ENCODE measurements at places on chromosomes 12 and 14. TPM values are rescaled to one million over a fixed set of nuclear protein-coding genes. Genes with fewer than 3 reads are reported as not detected.
A peak's percentile ranks its signal among the peaks of the same experiment; 100 is the strongest.

DNA sequence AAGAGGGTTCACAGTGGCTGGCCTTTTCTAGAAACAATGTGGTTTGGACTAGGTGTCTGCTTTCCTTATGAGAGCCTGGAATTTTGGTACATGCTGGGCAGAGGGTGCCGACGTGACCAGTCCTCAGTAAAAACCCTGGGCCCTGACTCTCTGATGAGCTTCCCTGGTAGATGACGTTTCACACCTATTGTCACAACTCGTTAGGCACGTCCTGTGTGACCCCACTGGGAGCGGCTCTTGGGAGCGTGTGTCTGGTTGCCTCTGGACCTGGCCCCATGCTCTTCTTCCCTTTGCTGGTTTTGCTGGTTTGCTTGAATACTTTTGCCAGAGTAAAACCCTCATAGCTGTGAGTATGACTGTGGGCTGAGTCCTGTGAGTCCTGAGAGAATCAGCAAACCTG, 136.9 kb downstream of the RIMBP2 start:
- H3K27me3 ChIP-seq: no peaks in the 10 kb centered on the region
- H3K4me3 ChIP-seq: no peak overlapping the region
- no peaks in the 10 kb centered on the region for H3K36me3 ChIP-seq
- no peaks in the 10 kb centered on the region for H3K4me1 ChIP-seq

DNA sequence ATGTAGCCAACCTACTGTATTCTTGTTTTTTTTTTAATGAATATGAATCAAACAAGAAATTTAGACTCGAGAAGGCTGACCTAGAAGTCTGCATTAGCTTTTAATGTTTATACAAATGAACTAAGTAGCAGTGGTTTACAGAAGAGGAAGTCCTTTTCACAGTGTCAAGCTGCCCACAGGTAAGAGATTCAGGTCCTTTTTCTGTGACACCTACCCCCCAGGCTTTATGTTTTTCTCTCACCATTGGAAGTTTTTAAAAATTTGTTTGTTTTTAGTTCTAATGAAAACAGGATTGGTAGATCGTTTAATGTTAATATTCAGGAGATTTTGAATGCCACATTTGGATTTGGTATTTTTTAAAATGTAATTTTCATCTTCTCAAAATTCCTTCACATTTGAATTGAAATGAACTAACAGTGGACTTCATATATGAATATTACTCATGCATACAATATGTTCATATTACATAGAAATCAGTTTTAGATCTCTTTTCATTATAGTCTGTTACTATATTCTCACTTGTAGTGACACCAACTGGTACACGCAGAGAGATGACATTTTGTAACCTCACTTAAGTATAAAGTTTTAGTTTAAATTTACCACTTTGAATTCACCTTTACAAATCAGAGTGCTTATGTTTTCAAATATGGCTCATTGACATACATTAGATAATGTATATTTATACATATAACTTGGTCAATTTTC, 29.7 kb downstream of the ATF7IP start:
- H3K27ac ChIP-seq: peak overlapping the region; percentile 51
- H3K27me3 ChIP-seq: no peaks in the 10 kb centered on the region
- no peak overlapping the region for H3K4me3 ChIP-seq
- H3K36me3 ChIP-seq: no peaks in the 10 kb centered on the region
- no peak for DNase-seq
- peaks cover 35% of the 10 kb centered on the region for H3K4me1 ChIP-seq

- peak overlapping the region; percentile 46 for H3K27ac ChIP-seq
- peaks cover 24% of the 10 kb centered on the region for H3K4me1 ChIP-seq
- no peaks in the 10 kb centered on the region for H3K27me3 ChIP-seq
- H3K4me3 ChIP-seq: no peak overlapping the region
- H3K36me3 ChIP-seq: no peaks in the 10 kb centered on the region
Observed at GRCh38 chr12:49961993-49962764, 507 bp downstream of the AQP5 start.

GRCh38 chr12:42612231-42612613, 22.7 kb upstream of the PRICKLE1 start:
- H3K4me3 ChIP-seq: no peak overlapping the region
- H3K4me1 ChIP-seq: no peaks in the 10 kb centered on the region
- DNase-seq: no peak
- no peaks in the 10 kb centered on the region for H3K36me3 ChIP-seq
- H3K27me3 ChIP-seq: no peaks in the 10 kb centered on the region
- no peak overlapping the region for H3K27ac ChIP-seq

The CARMIL3 gene
- total RNA-seq: 0.63 TPM

The USP5 gene
- total RNA-seq: 62.6 TPM

The SLC25A47 gene
- total RNA-seq: not detected

DNA sequence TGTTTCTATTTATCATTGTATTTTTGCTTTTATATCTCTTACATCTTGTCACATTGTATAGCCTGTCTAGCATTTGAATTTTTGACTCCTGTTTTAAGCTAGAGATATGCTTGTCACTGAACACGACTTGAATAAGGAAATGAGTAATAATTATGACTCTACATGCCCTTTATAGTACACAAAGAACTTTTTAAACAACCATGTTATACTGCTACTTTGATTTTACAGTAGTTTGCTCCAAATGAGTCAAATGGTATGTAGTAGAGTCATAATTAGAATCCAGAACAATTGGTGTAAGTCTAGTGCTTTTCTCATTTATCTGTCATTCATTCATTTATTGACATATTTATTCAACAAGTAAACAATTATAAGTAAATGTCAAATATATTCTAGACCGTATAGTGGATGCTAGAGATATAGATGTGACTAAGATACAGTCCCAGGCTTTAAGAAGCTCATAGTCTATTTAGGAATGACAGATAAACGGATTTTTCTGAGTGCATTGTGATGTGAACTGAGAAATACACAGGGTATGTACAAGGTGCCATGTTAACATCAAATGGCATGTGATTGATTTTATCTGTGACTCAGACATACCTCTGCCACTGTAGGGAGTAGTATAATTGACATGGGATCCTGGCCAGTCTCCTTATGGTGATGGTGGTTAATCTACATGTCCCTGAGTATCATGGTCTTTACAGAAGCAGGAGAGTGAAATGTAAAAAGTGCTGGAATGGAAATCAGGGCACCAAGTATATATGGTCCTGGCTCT, 799.7 kb downstream of the DIO2 start:
- no peak overlapping the region for H3K27ac ChIP-seq
- no peaks in the 10 kb centered on the region for H3K4me1 ChIP-seq
- no peak for DNase-seq
- no peaks in the 10 kb centered on the region for H3K27me3 ChIP-seq

The SLCO1A2 gene
- total RNA-seq: 0.22 TPM

The TUBA1A gene
- 32.0 TPM for total RNA-seq

DNA sequence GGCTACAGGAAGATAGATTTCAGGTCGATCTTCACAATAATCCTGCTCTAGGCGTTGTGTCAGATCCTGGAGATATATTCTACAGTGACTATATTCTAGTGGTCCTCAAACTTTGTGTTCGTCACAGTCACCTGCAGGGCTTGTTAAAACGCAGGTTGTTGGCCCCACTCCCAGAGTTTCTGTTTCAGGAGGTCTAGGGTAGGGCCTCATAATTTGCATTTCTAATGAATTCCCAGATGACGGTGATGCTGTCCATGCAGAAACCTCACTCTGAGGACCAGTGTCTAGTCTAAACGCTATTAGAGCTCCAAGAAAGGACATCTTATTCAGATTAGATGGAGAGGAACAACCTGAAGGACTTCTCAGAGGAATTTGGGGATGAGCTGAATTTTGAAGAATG, 13.2 kb upstream of the SLC6A13 start:
- H3K27me3 ChIP-seq: no peaks in the 10 kb centered on the region
- H3K4me3 ChIP-seq: no peak overlapping the region
- no peaks in the 10 kb centered on the region for H3K36me3 ChIP-seq
- no peak overlapping the region for H3K27ac ChIP-seq

The AKAP3 gene
- 7.7 TPM for total RNA-seq

DNA sequence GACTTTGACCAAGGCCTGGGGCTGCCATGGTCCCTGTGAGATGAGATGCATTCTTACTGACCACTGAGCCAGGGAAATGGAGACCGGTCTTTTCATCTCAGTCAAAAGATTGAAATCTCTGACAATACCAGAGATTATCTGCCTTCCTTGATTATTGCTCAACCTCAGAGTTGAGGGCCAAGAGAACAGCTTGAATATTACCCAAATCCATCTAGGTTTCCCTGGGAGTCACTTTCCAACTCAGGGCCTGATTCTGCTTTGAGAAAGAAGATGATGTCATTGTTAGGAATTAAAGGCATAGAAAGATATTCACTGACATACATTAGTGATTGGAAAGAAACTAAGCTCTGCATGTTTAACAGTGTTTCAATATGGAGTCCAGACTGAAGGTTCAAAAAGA, 515.9 kb upstream of the TBX3 start:
- no peak overlapping the region for H3K27ac ChIP-seq
- no peak overlapping the region for H3K4me3 ChIP-seq
- H3K27me3 ChIP-seq: no peaks in the 10 kb centered on the region
- no peak for DNase-seq

Measured in thyroid gland (tissue), 4 donors.